Mesenteric fat pad (tissue), 1 donor: ENCODE measurements at places on chromosomes 5 and 9. TPM values are rescaled to one million over a fixed set of nuclear protein-coding genes. Genes with fewer than 3 reads are reported as not detected.

The CTXN3 gene
- total RNA-seq, result not detected

The SLC36A2 gene
- not detected for total RNA-seq

The PCDHB5 gene
- 1.5 TPM for total RNA-seq

The RUFY1 gene
- total RNA-seq, result 40.9 TPM

The SPATA31E1 gene
- total RNA-seq, result not detected

The BRD8 gene
- 23.8 TPM for total RNA-seq

The AJM1 gene
- 1.00 TPM for total RNA-seq

The LCP2 gene
- total RNA-seq, result 52.4 TPM

The TMEM232 gene
- total RNA-seq, result 2.5 TPM

The ACTBL2 gene
- total RNA-seq, result not detected

The TICAM2 gene
- 6.3 TPM for total RNA-seq

The MLANA gene
- total RNA-seq, result not detected

DNA sequence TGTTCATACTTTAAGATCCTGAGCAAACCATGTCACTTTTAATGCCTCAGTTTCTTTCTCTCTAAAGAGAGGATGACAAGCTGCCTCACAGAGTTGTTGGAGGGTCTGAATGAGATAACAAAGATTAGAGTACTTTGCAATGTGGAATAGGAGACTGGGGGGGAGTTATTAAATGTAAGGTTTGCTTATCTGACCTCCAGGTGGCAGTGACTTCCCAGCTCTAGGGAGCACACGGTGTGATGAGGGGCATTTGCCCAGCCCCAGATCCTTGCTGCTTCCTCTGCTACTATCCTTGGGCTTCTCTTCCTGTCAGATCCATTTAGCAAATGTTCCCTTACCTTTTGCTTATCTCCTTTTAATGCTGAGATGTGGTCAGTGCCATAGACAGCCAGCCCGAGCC lies 30.7 kb downstream of the ENHO start:
- DNase-seq, result no peak

GRCh38 chr9:115989831-115990230 lies 163.8 kb upstream of the PAPPA start:
- DNase-seq, result no peak

DNA sequence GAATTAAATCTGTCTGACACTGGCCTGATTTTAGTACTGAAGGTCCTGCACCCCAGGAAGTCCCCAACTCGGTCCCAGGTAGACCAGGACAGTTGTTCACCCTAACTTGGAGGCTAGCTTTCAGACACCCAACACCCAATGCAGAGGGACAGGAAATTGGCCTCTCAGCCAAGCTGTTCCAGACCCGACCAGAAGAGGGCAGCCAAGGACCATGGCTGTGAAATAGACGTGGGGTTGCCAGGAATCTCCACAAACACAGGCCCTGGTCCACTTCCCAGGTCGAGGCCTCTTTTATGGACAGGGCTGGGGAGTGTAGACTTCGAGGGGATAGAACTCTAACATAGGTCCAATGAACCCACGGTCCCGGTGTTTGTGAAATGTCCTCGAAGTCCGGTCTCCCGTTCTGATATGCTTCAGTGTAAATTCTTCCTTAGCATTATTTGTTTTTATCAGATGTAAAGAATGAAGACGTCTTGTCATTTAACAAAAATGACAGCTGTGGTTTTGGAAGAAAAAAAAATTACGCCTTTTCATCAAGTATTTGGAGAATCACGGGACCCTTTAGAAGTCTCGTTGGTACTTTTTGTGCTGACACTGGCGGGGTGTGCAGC lies 260.3 kb upstream of the ADAMTS16 start:
- DNase-seq, result no peak

- DNase-seq, result no peak
These were observed 29.5 kb upstream of the TGFBR1 start for GRCh38 chr9:99075246-99075912.

DNA sequence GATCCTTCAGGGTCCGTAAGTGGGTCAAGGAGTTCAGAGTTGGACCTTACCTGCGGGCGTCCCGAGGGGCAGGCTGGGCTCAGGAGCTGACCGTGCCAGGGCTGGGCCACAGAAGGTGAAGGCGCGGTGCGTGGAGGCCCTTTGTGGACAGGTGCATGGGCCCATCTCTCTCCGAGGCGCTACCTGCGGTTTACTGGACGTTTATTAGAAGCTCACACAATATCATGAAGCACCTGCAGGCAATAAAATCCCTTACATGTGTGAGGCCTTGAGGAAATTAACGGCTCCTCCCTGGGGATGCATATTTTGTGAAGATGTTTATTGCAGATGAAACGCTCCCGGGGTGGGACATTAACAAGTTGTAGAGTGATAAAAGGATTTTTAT lies 79.8 kb upstream of the LMX1B start:
- DNase-seq, result no peak
